ENCODE measurements at places on chromosomes 6 and 20. TPM values are rescaled to one million over a fixed set of nuclear protein-coding genes. Genes with fewer than 3 reads are reported as not detected.

The DSTN gene
- polyA plus RNA-seq, result 397 TPM

The TCF15 gene
- polyA plus RNA-seq, result 1.3 TPM

The PGC gene
- not detected for polyA plus RNA-seq

The TSPO2 gene
- polyA plus RNA-seq, result 0.35 TPM

- DNase-seq, result no peak
These were observed 291.4 kb downstream of the BTBD9 start for GRCh38 chr6:38348371-38348770.

- no peak for DNase-seq
These were observed 58.1 kb downstream of the NUS1 start for GRCh38 chr6:117733341-117733740.

DNA sequence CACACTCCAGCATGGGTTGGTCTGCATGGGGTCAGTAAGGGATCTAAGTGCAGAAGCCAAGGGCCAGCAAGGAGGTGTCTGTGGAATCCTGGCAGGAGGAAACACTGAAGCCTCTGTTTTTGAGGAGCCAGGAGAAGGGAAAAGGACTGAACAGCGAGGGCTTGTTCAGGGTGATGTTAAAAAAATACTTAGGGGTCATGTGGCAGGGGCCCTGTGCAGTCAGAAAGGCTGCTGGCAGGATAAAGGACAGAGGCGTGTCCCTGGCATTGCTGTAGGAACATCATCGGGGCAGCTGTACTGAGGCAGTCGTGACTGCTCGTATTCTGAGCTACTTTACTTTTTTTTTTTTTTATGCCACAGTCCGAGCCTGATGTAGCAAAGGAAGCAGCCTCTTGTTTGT lies 127.1 kb upstream of the ZFP64 start:
- DNase-seq, result no peak

All from right renal cortex interstitium (tissue), 3 donors.